ENCODE measurements at places on chromosomes 2 and 18.
A peak's percentile ranks its signal among the peaks of the same experiment; 100 is the strongest.

DNA sequence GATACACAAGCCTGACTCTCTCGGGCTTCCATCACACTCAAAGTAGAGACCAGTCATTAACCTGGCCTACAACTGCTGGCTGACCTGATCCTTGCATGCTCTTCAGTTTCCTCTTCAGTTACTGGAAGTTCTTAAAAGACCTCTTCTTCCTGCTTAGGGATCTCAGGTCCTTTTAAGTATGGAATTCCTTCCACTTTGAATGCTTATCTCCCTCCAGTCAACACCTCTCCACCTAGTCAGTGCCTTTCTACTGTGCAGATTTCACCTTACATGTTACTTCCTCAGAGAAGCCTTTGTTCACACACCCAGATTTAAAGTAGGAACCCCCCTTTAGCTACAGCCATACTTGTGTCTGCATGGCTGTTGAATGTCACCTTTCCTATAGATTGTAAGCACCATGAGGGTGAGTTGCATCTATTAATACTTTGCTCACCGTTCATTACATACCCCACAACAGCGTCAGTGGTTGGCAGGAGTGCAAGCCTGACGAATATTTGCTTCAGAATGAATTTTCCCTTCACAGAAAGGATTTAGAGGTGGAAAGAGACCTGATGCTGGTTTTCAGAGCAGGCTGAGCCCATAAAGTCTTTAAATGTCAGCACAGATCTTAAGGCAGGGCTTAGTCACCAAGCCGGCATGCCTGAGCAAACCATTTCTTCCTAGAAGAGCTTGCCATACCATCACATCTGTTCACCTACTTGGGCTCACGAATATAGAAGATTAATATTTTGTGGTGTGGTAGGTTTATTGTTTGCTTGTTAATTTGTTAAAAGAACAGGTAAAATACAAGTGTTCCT lies 90.1 kb downstream of the ACVR1 start:
- no peak for DNase-seq

DNA sequence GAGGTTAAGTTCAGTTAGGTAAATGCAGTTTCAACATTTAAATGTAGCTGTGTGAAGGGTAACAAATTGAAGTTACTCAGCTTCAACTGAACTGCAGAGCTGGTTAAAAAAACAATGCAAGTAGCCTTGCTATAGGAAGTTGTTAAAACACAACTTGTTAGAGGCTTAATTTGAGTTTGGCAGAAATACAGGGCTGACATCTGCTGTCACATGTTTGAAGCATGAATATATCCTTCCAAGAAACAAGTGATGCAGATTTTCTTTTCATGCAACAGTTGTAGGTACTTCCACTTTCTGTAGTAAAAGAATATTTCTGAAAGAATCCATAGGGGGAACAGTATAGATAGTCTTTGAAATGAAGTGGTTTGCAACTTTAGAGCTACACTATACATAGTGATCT lies 208.7 kb upstream of the RASGRP3 start:
- DNase-seq: peak; percentile 61

DNA sequence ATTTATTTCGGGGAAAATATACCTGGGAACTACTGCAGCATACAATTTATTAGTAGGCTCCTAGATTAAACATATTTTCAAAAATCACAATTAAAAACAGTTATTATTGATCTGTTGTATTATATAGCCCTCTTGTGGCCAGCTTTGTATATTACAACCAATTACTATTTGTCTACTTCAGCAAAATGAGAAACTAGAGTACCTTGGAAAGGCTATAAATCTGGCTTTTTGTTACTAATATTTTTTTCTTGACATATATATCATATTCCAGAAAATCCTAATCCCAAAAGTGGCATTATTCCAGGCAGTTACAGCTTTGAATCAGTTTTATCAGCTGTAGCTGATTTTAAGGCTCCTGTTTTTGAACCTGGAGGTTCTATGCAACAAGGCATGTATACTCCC lies 101.2 kb downstream of the UBR3 start:
- DNase-seq: peak; percentile 22

- no peak for DNase-seq
Observed at GRCh38 chr18:23900994-23901393, 113.6 kb upstream of the TTC39C start.

- no peak for DNase-seq
Observed at GRCh38 chr2:105330681-105331375, 1.3 kb upstream of the TGFBRAP1 start.

- no peak for DNase-seq
Observed at GRCh38 chr2:128139624-128140023, 48.6 kb downstream of the UGGT1 start.

DNA sequence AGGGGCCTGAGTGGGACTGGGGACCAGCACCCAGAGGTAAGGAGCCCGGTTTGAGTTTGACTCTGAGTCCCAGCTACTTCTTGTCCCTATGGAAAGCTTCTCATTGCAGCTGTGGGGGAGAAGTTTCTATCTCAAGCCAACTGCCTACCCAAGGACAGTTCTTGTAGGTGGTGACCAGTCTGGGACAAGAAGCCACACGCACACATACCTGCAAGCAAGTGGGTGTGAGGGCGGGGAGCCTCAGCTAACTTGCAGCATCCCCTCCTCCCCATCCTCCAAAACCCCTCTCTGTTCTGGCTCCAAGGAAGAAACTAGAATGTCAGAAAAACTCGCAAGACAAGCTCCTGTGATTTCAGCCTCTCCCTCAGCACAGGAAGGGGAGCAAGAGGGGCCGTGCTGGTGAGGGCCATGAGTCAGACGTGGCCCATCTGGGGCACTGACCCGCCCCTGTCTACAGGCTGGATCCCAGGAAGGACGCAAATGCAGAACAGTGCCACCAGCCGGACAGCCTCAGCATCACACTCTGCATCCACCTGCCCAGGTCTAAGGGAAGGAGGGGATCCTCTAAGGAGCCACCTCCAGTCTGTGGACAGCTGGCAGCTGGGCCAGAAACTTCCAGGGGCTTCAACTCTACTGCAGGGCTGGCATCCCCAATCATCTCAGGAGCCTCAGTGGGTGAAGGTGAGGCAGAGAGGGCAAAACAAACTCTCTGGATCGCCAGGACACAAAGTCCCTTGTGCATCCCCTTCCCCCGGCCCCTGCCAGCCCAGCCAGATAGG lies 103.4 kb downstream of the TNS1 start:
- peak; percentile 52 for DNase-seq

GRCh38 chr2:187640926-187641510 lies 86.8 kb upstream of the TFPI start:
- DNase-seq: no peak

DNA sequence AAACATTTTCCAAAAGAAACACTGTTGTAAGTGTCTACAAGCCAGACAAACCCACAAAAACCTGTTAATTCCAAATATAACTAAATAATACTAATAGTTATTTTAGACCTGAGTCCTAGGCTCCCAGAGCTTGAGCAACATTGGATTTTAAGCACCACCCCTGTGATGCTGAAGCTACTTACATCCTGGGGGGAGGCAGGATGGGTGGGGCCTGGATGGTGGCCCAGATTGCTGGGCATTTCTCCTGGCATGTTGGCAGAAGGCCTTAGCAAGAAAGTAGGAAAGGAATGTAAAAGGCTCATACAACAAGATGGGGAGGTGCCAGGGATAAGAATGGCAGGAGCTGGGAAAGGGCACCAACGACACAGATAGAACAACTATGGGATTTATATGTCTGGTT lies 50.7 kb upstream of the OTX1 start:
- DNase-seq: no peak

DNA sequence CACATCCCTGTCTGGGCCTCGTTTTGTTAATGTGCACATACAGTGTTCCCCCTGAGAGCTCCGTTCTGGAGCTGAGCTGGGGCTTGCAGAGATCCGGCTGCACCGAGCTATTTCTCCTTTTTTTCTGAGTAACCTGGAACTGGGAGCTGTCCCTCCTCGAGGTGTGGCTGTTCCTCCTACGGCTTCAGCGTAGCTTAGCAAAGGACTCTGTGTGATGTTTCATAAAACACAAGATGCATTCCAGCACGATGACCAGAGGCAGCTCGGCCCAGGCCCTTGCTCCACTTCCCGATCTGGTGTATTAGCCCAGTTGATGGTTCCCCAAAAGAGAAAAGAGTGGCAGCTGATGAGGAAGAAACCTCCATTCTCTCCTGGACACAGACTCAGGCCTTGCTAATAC lies 103.0 kb downstream of the FAM210A start:
- DNase-seq: no peak

DNA sequence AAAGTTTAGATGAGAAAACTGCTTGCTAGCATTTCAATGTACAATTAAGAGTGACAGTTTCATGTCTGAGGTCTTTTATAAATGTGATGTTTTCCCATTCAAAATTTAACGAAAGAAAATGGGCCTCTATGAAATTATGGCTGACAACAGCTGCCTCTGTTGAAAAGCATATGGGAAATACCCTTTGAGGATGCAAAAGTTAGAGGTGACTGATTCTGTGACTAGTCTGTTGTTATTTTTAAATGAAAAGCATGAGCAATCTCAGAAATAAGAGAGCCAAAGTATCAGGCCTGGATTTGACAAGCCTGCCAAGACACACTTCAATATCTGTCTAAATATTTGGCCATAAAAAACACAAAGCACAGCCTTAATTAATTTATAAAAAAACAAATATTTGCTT lies 580.8 kb downstream of the ERBB4 start:
- DNase-seq: no peak

- no peak for DNase-seq
Observed at GRCh38 chr2:39181297-39181696, 60.4 kb upstream of the SOS1 start.

DNA sequence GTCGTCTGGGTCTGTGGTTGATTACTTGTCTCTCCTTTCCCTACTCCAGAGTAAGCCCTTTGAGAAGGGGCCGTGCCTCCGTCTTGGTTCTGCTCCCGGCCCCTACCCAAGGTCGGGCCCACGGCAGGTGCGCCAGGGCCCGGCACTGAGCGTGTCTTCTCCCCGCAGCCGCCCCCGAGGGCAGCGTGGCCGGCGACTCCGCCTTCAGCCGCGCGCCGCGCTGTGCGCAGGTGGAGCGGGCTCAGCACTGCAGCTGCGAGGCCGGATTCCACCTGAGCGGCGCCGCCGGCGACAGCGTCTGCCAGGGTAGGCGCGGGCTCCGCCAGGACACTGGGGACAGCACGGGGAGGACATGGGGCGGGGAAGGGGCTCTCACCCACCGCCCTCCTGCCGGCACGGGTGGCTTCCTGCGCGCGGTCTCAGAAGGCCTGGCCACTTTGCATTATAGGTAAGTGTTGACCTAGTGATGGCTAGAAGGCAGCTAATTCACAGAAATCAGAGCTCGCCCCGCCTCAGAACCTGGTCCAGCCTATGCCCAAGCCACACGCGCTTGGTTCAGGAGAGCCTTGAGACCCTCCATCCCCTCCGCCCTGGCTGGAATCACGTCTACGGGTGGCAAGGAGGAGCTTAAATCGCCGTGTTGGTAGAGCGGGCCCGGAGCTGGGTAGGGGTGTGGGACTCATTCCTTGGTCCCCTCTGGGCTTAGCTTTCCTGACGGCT lies 43.5 kb downstream of the FBLN7 start:
- no peak for DNase-seq

- DNase-seq: no peak
Observed at GRCh38 chr2:26672112-26672817, 20.3 kb upstream of the KCNK3 start.

DNA sequence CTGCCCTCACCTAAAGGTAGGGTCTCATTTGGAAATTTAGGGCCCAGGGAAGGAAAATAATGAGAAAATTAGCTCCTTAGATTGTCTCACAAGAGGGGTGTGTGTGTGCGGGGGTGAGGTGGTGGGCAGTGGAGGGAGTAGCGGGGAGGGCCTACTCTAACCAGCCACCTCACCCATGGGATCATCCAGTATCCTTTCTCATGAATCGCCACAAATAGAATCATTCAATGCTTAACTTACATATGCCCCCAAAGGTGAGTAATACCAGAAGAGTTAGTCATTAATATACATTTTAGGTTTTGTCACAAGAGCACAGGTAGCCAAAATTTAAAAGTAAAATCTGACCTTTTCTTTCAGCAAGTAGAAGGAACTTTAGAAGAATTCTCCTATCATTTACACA lies 122.1 kb downstream of the PLEKHM3 start:
- no peak for DNase-seq

DNA sequence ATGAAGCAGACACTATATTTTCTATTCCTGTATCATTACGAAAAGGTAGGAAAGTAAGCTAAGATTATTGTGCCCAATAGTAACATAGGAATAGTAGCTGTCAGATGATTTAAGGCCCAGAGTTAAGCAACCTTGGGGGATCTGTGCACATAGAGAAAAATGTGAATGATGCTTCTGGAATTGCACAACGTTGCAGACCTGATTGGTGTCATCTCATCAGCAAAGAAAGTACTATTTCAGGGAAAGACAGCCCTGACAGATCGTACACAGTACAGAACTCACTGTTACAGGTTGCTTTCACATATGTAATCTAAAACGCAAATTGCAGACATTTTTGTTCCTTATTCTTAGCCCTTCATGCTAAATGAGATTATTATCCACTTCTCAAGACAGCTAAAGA lies 535.9 kb downstream of the TRIB2 start:
- DNase-seq: no peak

GRCh38 chr2:29530281-29530680 lies 391.1 kb downstream of the ALK start:
- no peak for DNase-seq

- DNase-seq: no peak
Observed at GRCh38 chr2:45992021-45992740, 305.0 kb upstream of the EPAS1 start.

GRCh38 chr2:168560817-168561499 lies 104.9 kb downstream of the CERS6 start:
- no peak for DNase-seq

- DNase-seq: no peak
Observed at GRCh38 chr2:58436872-58437271, 195.7 kb upstream of the FANCL start.

- DNase-seq: no peak
Observed at GRCh38 chr2:106919012-106919411, 33.0 kb upstream of the ST6GAL2 start.

DNA sequence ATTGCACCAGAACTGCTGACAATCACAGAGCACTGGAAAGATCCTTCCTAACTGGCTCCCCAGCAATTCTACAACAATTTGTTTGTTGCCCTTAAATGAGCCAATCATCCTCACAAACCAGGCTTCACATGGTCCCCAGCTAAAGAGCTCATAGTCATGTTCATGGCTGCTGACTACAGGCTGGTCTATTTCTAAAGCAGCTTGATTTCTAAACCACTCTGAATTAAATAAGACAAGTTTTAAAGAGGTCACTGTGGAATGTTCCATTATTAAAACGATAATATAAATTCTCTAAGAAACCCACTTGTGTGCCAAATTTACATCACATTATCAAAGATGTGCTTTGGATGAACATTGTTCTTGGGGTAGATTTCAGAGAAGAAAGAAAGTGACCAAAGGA lies 110.7 kb downstream of the COPS8 start:
- no peak for DNase-seq

DNA sequence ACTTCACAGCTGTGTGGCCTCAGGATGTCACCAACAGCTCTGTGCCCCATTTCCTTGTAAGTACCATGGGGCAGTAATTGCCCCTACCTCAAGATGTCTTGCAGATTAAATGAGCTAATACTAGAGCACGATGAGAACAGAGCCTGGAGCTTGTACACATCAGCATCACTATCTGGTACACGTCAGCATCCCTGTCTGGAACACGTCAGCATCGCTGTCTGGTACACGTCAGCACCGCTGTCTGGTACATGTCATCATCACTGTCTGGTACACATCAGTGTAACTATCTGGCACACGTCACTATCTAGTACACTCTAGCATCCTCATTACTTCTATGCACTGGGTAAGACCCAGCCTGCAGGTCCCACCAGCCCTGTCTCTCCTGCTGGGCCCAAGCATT lies 37.2 kb downstream of the AQP12A start:
- DNase-seq: no peak
